Skeletal muscle cell (primary cell): ENCODE measurements at places on chromosomes 1 and 21.

- DNase-seq: no peak
These were observed 27.4 kb upstream of the CFHR4 start for GRCh38 chr1:196860323-196860884.

DNA sequence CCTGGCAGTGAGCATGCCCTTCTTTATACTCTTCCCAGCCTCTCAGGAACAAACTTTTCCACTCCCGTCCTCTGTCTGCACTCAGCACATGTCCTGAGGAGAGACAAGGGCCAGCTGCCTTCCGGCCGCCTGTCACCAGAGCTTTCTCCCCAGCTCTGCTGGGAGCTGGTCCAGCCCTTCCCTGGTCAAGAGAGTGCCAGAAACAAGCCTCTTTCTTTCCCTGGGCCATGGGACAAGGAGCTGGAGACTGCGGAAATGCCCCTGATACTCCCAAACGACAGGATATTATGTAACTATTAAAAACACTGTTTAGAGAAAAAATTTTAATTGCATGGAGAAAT lies 10.4 kb downstream of the LAMB3 start:
- DNase-seq: no peak

GRCh38 chr1:22132517-22133235 lies 10.2 kb downstream of the WNT4 start:
- no peak for DNase-seq

DNA sequence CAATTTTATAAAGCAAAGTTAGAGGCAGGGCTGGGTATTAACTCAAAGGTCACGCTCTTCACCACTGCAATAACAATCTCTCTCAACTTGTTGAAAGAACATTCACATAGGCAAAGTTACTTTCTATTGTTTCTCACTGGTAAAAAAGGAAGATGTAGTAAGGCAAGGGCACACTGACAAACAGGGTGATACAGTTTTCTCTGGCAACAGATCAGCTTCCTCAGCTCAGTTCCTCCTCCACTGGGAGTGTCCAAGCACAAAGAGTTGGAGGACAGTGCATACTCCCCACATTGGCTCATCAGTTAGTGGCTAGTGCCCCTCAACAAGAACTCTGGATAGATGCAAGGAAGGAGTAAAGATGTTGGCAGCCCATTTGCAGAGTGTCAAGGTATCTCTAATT lies 3.7 kb downstream of the PLPPR4 start:
- peak; percentile 86 for DNase-seq

GRCh38 chr1:210222340-210223006 lies 10.1 kb upstream of the SERTAD4 start:
- DNase-seq: no peak

DNA sequence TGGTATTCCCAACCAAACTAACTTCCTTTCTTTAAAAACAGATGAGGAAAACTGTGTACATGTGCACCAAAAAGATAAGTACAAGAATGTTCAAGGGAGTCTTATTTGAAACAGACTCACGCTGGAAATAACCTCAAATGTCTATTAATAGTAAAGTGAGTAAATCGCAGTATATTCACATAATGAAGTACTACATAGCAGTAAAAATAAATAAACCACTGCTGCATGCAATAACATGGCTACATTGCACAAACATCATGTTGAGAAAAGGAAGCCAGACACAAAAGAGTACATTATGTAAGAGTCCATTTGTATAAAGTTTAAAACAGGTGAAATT lies 5.2 kb upstream of the DENND2D start:
- DNase-seq: no peak

- DNase-seq: no peak
These were observed 36.4 kb upstream of the HHAT start for GRCh38 chr1:210292231-210292871.

DNA sequence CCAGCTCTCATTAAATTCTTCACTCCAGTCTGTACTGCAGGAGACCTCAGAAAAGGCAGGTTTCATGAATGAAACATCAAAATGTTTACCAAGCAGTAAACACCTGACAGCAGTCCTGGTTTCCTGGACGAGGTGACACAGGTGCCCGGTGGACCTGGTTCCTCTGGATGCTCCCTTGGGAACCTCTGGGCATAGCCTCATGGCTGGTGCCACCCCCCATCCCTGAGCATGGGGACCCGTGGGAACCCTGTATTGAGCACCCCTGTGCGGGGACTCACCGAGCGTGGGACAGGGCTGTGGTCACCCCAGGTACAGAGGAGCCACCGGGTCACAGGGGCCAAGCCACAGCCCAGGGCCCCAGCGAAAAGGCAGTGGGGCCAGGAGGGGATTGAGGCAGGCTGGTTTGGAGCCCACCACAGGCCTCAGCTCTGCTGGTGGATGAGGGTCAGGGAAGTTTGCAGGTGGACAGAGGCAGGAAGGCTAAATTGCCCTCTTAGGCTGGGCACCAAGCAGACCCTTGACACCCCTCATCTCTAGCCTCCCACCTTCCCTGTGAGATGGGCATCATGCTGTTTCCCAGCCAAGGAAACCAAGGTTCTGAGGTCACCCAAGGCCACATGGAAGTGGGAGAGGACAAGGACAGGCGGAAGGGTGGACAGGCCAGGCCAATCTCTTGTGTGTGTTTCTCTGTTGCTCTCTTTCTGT lies 158.4 kb downstream of the PTPRU start:
- no peak for DNase-seq

GRCh38 chr1:240109920-240110636 lies 18.4 kb downstream of the FMN2 start:
- DNase-seq: no peak

- DNase-seq: no peak
These were observed 45.8 kb upstream of the SYNC start for GRCh38 chr1:32748348-32748747.

- no peak for DNase-seq
These were observed 7.0 kb upstream of the CELA2A start for GRCh38 chr1:15449567-15449966.

DNA sequence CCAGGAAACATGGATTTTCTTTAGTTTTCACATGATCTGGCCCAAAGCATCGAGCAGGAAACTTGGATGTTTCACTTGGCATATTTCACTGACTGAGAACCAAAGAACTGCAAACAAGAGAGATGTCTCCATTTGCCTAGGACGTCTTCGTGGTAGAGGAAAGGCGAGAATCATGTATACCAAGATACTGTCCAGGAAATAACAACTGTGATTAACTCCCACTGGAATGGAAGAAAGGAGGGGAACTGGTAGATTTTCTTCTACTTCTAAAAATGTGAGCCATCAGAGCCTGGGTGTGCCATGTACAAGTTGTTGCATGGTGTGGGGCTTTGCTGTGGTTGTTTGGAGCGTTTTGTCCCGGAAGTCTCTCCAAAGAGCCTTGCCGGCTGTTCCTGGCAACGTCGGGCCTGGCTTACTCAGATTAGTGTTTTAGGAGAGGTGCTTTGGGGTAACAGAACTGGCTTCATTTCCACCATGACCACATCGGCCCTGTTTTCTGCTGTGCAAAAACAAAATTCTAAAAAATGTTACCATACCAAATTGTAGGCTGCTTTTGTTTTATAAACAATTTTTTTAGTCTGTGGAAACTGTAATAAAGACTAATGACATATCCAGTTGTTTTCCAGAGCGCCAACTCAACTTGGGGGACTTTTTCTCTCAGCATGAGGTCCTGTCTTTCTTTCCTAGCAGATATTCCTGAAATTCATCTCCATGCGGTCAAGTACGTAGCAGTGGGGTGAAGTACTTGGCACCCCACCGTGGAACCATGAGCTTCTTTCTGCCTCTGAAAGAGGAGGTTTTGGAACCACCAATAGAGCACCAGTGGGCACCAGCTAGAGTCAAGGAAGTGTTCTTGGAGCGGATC lies 118.3 kb downstream of the TM2D1 start:
- no peak for DNase-seq

DNA sequence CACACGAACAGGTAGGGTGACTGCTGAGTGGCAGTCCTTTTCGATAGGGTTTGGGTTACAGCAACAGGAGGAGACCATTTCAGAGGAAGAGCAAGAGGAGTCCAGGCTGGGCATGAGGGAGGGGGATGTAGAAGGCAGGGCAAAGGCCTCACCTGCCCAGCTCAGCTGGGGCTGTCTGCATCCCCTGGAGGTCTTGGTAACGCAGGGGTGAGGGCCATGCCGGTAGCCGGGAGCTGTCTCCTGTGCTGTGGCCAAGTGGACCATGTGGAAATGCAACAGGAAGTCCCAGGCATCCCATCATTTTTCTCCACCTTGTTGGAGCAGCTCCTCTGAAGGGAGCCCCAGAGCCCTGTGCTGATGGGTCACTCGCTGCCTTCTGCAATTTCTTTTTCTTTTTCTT lies 105.4 kb upstream of the C1orf174 start:
- no peak for DNase-seq

- DNase-seq: no peak
These were observed 45.4 kb upstream of the USP1 start for GRCh38 chr1:62391369-62391971.

DNA sequence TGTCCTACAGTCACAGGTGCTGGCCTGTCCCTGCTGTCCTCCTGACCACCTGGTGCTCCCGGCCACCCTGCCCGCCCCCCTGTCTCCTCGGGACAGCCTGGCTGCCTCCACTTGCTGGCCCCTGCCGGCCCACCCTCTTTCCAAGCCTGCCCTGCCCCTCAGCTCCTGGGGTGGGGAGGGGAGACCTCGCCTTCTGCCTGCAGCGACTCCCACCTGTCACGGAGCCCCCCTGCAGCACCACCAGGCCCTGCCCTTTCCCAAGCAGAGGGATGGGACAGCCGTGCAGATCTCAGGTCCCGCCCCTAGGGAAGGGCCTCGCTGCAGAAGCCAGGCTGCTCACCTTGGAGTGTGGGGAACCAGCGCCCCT lies 7.5 kb downstream of the LRRC3 start:
- no peak for DNase-seq

- no peak for DNase-seq
These were observed 470.4 kb upstream of the B3GALT2 start for GRCh38 chr1:193656841-193657240.

- DNase-seq: no peak
These were observed 8.3 kb downstream of the WARS2 start for GRCh38 chr1:119132179-119132578.

- peak; percentile 19 for DNase-seq
These were observed 69.7 kb downstream of the CC2D1B start for GRCh38 chr1:52296345-52296744.

- no peak for DNase-seq
These were observed 147.2 kb upstream of the PROX1 start for GRCh38 chr1:213840575-213840974.

DNA sequence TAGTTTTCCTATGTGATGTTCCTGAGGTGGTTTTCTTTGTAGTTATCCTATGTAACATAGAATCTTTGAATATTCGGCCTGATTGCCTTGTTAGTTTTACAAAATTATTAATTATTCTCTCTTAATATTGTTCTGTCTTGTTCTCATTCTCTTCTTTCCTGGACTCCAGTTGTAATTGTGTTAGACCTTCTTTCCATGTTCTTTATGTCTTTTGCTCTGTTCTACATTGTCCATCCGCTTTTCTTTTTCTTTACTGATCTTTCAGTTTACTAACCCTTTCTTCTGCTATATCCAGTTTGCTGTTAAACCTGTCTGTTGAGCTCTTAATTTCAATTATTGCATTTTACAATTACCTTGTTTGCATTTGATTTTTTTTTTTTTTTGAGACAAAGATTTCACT lies 89.3 kb downstream of the PEX14 start:
- no peak for DNase-seq

DNA sequence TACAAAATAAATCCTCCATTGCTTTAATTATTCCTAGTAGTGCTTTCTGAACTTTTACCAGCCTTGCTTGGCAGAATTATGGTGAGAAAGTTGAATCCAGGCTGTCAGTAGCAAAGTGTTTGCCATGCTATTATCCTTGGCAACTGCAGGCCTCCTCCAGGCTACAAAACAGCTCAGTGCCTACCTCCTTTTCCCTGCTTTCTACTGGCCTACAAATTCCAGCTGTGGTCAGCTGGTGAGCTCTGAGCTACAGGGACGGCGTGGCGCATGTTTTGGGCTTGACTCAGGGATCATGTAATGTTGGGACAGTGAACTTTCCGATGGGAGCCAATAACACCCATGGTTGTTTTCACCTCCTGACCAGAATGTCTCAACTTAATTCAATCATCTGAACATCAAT lies 456.1 kb upstream of the ADAMTS5 start:
- peak; percentile 96 for DNase-seq

- DNase-seq: no peak
These were observed 259.1 kb downstream of the BARHL2 start for GRCh38 chr1:90457985-90458384.
